ENCODE measurements at places on chromosomes 5 and 9.

DNA sequence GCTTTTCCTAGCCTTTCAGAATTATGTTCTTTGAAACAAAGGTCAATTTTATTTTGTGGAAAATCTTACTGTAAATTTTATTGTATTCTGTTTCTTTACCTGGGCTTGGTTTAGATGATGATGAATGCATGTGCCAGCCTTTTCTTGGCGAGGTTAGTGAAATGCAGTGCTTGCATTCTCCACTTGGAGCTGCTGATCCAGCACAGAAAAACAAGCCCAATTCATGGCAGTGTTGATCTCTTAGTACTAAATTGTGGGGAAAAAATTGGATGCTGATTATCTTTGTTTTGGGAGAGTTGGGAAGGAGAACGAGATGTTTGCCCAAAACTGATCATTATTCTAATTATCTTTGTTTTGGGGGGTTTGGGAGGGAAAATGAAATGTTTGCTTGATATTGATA is 3.7 kb downstream of the HABP4 start:
- no peaks in the 10 kb centered on the region for H3K36me3 ChIP-seq
- H3K27me3 ChIP-seq, result no peaks in the 10 kb centered on the region
- H3K4me1 ChIP-seq, result peaks cover 12% of the 10 kb centered on the region
- H3K4me3 ChIP-seq, result no peak overlapping the region
- H3K27ac ChIP-seq, result no peak overlapping the region
- peak; percentile 38 for DNase-seq

GRCh38 chr5:173670130-173670651 is 53.7 kb upstream of the BOD1 start:
- no peaks in the 10 kb centered on the region for H3K4me1 ChIP-seq
- peaks cover 9% of the 10 kb centered on the region for H3K27me3 ChIP-seq
- no peak overlapping the region for H3K4me3 ChIP-seq
- H3K27ac ChIP-seq, result no peak overlapping the region

GRCh38 chr5:115542651-115543364 is 1.8 kb downstream of the FEM1C start:
- no peak for DNase-seq
- H3K27ac ChIP-seq, result no peak overlapping the region
- peaks cover 3% of the 10 kb centered on the region for H3K4me1 ChIP-seq
- peaks cover 32% of the 10 kb centered on the region for H3K36me3 ChIP-seq
- H3K27me3 ChIP-seq, result no peaks in the 10 kb centered on the region

GRCh38 chr5:163712011-163712410 is 206.6 kb downstream of the MAT2B start:
- H3K27me3 ChIP-seq, result peaks cover 24% of the 10 kb centered on the region
- H3K4me1 ChIP-seq, result no peaks in the 10 kb centered on the region
- no peak for DNase-seq
- H3K36me3 ChIP-seq, result no peaks in the 10 kb centered on the region

DNA sequence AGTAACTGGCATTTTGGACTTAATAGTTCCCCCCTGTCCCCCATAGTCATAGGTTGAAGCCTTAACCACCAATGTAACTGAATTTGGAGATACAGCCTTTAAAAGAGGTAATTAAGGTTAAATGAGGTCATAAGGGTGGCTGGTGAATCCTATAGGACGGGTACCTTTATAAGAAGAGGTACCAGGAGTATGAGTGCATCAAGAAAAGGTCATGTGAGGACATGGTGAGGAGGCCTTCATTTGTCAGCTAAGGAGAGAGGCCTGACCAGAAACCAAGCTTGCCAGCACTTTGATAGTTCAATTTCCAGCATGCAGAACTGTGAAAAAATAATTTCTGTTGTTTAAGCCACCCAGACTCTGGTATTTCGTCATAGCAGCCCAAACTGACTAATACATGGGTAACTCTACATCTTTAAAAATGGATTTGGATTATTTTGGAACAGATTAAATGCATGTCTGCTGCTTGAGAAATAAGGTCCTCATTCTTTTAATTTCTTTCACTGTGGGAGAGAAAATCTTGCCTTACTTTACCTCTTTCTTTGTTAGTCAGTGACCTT is 9.7 kb downstream of the RASA1 start:
- no peaks in the 10 kb centered on the region for H3K4me1 ChIP-seq
- H3K27me3 ChIP-seq, result no peaks in the 10 kb centered on the region
- no peak overlapping the region for H3K27ac ChIP-seq
- DNase-seq, result no peak
- no peaks in the 10 kb centered on the region for H3K36me3 ChIP-seq
- no peak overlapping the region for H3K4me3 ChIP-seq

DNA sequence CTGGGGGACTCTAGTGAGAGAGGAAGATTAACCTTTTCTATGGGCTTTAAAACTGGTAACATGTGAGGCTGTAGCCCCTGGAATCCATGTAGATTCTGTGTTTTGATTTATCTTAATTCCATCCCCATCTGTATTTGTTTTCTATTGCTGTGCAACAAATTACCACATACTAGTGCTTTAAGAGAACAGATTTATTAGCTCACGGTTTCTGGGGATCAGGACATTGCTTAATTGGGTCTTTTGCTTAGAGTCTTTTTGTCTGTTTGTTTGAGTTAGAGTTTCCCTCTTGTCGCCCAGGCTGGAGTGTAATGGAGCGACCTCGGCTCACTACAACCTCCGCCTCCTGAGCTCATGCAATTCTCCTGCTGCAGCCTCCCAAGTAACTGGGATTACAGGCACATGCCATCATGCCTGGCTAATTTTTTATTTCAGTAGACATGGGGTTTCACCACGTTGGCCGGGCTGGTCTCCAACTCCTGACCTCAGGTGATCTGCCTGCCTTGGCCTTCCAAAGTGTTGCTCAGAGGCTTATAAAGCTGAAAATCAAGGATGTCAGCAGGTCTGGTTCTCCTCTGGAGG is 29.9 kb upstream of the GNA14 start:
- H3K36me3 ChIP-seq, result no peaks in the 10 kb centered on the region
- no peaks in the 10 kb centered on the region for H3K4me1 ChIP-seq
- no peak for DNase-seq
- H3K27me3 ChIP-seq, result no peaks in the 10 kb centered on the region
- no peak overlapping the region for H3K4me3 ChIP-seq
- H3K27ac ChIP-seq, result no peak overlapping the region

DNA sequence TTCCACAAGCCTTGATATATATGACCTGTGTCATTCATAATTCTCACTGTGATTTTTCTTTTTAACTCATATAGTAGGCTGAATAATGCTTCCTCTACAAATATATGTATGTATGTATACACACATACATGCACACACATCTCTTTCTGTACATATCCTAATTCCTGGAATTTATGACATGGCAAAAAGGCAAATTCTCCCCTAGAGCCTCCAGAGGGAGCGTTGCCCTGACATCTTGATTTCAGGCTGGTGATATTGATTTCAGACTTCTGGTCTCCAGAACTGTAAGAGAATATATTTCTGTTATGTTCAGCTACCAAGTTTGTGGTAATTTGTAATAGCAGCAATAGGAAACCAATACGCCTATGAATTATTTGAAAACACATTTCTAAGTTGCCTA is 166.6 kb upstream of the GAS1 start:
- H3K27me3 ChIP-seq, result no peaks in the 10 kb centered on the region
- no peak overlapping the region for H3K4me3 ChIP-seq
- H3K27ac ChIP-seq, result no peak overlapping the region
- H3K36me3 ChIP-seq, result no peaks in the 10 kb centered on the region

DNA sequence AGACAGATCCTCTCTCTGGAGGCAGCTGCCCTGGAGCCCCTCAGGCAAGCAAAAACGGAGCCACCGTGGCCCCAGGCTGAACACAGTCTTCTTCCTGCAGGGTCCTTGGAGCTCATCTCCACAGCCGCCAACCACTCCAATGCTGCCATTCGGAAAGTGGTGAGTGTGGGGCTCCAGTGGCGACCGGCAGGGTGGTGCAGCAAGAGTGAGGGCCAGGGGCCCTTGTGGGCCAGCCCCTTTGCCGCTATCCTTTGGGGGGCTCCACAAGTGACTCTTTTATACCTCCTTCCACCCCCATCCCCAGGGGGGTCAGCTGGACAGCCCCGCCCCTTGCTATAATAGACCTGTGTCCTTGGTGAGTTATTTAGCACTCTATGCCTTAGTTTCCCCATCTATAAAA is 47.4 kb upstream of the SUSD3 start:
- no peaks in the 10 kb centered on the region for H3K27me3 ChIP-seq
- H3K4me1 ChIP-seq, result no peaks in the 10 kb centered on the region
- H3K27ac ChIP-seq, result no peak overlapping the region
